Activated CD4-positive, CD25-positive, alpha-beta regulatory T cell treated with anti-CD3 and anti-CD28 coated beads, Interleukin-2, amount 50 U/mL, for 16 hours (primary cell): ENCODE measurements at places on chromosomes 7 and 10.

DNA sequence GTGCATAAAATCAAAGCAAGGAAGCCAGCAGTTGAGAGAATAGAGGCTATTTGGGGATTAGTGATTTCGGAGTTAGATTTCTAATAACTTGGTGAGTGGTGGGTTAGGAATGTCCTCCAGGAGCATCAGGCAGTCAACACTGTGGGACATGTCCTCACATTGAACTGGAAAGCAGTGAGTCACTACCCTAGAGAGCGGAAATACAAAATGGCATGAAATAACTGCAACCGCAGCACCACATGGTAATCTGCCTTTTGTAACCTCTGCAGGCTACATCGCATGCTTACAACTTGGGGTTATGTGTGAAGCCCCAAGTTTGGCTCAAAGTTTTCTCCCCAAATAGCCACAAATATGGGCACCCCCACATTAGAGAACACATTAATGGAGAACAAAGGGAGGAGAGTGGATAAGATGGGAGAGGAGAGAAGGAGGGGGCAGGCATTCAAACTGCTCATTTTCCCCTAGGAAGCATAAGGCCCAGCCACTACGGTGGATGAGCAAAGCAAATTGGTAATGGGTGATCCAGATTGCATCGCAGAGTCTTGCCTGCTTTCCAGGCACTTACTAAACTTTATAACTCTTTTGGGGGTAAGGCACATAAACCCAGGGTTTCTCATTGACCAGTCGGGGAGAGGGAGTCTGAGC is 22.0 kb upstream of the SLF2 start:
- DNase-seq, result no peak

DNA sequence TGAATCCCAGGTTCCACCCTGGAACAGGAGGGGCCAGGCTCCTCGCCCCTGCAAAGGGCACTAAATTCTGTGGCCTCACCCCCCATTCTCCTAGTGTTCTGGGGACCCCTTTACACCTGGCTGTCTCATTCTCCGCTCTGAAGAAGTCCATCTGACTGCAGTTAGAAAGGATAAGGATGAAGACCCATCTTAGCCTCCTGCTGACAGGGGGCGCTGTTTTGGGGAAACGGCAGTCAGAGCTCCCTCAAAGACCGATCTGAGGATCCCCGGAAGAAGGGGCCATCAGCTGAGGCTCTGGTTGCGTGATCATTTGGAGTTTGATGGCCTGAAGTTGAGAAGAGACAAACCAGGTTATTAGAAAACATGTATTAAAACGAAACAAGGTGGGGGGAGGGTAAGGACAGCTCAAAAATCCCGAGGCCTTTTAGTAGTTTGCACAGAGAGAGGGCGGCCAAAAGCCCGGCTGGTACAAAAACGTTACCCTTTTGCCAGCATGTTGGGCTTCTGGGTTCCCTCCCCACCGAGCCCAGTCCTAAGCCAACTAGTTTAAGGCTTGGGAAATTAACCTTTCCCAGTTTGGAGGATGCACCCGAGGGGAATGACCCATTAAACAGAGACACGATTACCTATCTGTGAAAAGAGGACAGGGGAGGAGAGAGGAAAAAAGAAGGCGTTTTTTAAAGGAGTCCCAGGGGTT is 102.8 kb downstream of the CHN2 start:
- DNase-seq, result no peak

DNA sequence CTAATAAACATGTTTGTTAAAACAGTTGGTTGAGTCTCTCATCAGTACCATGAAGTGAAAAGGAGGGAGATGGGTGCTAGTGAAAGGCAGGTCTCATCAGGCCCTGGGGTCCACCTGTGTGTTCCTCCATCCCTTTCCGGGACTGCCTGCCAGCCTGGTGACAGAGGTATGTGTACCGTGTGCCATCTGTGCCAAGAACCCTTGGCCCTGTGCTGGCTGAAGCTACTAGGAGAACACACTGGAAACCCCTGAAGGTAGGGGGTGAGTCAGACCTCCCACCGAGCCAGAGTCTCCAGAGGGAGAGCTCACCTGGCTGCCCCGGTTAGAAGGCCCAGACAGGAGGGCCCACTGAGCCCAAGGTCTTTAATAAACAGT is 2.3 kb downstream of the DDIT4 start:
- no peak for DNase-seq

- no peak for DNase-seq
Measured at GRCh38 chr7:47361236-47361635, 220.7 kb downstream of the TNS3 start.
